ENCODE measurements at places on chromosomes 12 and 14.

DNA sequence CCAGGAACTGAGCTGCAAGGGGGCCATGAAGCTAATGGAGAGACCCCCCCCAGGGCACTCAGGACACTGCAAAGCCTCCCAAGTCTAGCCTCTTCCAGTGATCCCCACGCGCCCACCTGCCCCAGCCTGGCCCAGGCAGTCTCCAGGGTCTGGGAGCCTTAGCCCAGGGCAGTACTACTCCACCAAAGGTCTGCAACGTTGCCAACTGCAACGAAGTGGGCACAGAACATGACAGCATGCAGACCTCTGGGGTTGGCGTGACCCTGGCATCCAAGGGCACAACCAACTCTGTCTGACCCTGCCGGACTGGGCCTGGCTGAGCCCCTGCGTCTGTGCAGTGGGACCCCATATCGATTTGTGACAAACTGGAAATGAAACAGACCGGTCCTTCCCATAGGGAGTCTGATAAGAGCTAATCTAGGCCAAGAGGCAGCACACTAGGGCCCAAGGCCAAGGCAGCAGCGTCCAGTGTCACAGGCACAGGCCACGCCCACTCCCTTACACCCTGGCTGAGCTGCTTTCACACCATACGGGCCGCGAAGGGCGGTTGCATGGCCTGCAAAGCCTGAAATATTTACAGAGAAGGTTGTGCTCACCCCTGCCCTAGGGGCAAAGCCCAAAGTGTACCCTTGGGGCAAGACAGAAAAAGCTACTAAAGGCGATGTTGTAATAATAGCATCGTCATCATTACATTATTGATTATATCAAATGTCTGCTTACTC, 76.7 kb downstream of the NCOR2 start:
- DNase-seq = no peak

DNA sequence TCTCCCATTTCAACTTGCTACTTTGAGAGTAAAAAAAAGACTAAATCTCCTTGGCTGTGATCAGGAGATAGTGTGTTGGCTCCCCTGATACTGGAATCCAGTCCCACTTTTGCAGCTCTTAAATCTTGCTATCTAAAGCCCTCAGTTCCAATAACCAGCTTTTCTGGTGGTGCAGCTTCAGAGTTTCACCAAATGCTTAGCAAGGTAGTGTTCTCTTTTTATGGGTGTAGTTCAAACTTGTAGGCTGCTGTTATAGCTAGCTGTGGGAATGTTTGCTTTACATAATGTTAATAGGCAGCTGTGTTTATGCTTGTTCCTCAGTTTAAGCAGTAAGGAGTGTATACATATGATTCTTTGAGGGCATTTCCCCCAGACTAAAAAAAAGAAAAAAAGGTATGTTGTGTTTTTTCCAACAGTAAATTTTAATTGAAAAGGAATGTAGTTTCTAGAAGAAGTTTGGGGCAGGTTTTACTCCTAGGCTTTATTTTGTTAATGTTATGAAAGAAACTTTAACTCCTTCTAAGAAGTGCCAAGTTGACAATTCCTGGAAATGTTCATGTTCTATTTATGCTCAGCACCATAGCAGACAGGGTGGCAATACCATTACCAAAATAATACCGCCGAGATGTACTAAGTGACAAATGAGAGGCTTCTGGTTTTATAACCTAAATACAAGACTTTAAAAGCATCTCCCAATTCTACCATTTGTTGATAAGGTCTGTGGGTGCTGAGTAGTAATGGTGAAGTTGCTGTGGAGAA, 12.1 kb downstream of the CRADD start:
- DNase-seq = no peak

DNA sequence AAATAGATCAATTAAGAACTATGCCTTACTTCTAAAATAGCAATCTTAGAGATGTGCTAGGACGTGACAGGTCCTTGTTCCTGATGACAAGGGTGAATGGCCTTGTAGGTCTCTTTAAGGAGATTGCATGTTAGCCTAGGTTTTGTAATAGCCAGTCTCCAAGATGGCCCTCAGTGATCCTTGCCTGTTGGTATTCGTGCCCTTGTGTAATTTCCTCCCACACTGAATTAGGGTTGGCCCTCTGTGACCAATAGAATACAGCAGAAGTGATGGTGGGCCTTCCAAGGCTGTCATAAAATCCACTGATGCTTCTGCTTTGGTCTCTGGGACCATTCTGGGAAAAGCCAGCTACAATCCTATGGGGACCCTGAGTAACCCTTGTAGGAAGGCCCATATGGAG, 38.2 kb upstream of the SNX6 start:
- no peak for DNase-seq

DNA sequence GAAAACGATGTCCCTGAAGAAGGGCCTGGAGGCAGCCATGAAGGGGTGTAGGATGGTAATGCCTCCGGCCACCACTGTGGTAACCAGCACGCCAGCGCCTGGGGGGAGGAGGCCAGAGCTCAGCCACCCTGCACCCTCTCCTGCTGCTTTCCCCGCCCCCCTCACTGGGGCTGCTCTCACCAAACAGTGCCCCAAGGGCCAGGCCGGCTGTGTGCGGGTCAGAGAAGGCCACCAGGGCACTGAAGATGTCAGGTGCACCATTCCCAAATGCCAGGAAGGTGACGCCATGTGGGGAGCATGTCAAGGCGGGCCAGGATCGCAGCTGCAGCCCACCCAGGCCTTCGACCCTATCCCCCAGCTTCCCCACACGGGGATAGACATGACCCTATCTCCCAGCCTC, 14.5 kb downstream of the SLC8B1 start:
- no peak for DNase-seq

DNA sequence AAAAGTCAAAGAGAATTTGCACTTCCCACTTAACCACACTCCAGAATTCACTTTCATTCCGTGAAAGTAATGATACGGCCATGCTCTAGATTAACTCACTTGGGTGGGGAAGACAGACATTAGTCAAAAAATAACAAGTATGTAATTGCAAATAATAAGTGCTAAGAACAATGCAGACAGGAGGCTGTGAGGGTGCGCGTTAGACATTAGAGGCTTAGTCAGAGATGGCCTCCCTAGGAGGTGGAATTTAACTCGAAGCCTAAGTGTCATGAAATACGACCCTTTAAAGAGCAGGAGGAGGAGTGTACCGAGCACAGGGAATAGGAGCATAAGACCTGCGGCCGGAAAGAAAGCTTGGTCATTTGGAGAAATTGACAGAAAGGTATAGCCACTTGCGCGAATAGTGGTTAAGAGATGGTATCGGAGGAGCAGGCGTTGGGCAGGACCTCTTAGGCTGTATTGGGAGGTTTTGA, 628 bp downstream of the SNRPF start:
- DNase-seq = no peak

- DNase-seq = no peak
These were observed 58.9 kb upstream of the BCL2L14 start for GRCh38 chr12:12011880-12012260.

DNA sequence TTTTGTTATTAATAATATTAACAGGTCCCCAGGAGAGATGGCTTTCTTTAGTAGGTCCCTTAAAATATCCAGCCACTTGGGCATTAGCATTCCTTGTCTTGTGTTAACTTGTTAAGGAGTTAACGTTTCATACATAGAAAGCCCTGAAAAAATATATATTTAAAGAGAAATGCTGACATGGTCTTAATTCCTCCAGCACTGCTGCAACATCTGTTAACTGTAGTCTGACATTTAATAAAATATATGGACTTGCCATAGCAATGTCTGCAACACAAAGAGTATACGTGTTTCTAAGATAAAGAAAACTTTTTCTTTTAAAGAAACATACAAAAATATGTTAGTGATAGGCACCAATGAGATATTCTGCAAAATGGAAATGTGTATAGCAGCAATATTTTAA, 10.0 kb downstream of the SLC38A4 start:
- DNase-seq = no peak

DNA sequence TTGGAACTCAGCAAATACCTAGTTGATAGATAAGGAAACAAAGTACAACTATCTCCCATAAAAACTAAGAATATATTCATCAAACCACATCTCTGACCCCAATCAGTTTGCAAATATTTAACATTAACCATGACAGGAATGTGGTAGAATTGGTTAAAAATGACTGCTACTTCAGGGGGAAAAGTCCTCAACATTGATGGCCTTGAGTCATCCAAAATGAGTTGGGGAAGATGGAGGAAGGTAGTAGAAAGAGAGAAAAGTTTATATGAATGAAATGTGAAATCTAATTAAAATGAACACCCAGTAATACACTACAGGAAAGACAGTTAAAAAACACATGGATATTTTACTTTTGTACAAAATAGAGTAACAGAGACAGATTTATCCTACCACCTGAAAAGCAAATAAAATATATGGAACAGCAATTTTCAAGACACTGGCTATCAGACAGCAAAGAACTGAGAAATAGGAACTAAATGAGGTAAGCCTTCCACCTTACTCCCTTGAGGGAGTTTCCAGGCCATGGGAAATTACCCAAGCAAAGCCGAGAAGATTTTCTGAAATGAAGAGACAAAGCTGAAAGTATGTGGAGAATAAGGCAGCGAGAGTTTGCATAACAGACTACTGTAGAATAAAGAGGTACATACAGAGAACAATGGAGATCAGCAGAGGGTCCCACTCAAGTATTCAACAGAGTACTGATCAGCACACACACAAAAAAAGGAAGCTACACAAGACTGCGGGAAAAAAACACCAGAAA, 49.6 kb downstream of the TC2N start:
- no peak for DNase-seq

DNA sequence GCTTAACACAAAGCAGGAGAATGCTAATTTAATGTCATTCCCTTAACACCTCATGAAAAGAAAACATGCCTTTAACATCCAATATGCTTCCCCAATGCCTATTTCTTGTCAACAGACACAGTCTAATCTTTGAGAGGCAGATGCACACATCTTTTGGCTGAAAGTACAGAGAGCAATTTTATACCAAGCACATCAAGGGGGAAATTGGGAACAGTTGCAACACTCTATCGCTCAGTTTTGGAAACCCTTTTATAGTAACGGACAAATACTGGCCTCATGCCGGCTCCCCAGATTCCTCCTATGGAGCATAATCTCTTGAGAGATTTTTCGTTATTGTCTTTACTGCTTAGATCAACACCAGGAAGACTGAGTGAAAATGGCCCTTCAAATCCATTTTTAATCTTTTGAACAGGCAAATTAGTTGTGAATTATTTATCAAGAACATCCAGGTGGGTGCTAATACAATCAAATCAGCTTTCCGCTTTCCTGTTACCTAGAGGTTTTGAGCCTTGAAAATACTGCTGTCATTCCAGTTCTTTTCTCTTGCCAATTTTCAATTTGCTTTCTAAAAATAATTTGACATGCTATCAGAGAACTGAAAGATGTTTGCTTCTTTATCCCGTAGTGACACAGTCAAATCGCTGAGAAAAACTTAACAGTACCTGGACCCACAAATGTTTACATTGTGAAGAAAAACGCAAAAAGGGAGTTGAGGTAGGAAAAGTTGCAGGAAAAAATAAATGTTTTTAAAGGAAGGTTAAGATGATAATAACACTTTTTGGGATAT, 60.7 kb upstream of the CAND1 start:
- DNase-seq = no peak

DNA sequence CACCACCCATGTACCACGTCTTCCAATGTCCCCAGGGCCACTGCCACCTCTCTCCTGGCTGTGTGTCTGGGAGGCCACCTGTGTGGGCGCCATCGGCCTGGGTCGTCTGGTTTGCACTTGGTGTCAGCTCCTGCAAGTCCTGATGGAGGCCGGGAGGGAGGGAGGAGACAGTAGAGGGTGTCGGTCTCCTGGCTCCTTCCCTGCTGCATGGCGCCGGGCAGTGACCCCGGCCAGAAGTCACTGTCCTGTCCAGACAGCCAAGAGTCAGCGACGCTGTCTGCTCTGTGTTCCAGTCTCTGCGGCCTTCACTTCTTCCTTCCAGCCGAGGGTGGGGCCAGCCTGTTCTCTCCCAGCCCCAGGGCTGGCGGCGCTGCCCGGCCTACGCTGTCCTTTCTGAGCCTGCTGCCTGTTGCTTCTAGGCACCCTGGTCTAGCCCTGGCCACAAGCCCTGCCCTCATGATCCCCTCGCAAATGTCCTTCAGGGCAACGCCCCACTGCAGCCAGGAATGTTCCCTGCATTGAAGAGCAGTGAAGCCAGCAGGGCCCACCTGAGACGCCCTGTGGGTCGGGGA, 13.0 kb upstream of the LBHD2 start:
- no peak for DNase-seq

DNA sequence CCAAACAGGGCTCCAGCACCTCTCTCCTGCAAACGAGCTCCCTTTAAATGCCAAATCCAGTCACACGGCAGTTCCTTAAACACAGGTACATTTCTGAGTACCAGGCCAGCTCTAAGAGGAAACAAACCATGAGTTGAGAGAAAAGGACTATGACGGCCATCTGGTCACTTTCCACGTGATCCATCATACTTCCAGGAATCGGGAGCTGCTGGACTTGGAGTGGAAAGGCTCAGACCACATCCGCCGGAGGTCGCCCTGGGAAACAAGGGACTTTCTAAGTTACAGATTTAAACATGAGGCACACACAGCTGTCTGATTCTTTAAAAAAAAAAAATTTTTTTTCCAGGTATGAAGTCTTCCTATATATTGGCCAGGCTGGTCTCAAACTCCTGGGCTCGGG, 39.2 kb downstream of the ACADS start:
- DNase-seq = no peak

GRCh38 chr14:88554457-88555286, at the start of gene PTPN21:
PTPN21 (minus strand) TSS chr14:88555007; CDS start chr14:88550417, 4,590 bp downstream.
- DNase-seq = no peak

DNA sequence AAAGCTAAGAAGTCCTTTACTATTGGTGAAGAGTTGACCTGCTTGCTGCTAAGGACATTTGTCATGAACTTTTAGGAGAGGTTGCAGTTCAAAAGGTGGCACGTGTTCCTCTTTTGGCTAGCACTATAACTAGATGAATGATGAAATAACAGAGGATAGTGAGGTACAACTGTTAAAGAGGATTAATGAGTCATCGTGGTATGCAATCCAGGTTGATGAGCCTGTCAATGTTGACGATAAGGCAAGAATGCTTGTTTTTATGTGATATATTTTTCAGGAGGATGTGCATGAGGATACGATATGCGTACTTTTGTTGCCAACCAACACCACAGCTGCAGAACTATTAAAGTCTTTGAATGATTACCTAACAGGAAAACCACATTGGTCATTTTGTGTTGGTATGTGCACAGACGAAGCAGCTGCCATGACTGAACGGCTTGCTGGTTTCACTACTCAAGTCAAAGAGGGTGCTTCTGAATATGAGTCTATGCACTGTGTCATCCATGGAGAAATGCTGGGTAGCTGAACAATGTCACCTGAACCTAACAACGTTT, 10.6 kb downstream of the CEP128 start:
- DNase-seq = no peak

- no peak for DNase-seq
These were observed 36.5 kb downstream of the SLC6A12 start for GRCh38 chr12:177336-177979.

GRCh38 chr14:90608281-90608680, 207.9 kb downstream of the TTC7B start:
- DNase-seq = no peak

GRCh38 chr14:32552766-32553165, 223.7 kb downstream of the AKAP6 start:
- DNase-seq = no peak

DNA sequence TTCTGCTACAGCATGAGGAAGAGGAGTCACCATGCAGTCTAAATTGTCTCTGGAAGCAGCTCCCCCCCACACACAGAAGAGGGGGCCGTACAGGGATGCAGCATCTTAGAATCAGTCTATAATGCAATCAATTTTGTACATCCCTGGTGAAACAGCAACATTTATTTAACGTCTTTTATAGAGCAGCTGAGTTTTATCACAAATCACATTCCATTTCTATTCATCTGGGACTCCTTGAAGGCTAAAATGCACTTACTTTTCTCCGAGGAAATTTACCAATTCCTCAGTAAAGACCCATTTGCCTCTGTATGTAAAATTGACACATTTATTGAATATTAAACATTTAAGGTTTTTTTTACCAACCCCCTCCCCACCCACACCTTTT, 193.9 kb downstream of the PHETA1 start:
- no peak for DNase-seq

All from vagina (tissue), 2 donors.